Hematopoietic multipotent progenitor cell treated with erythropoietin and hydrocortisone succinate and interleukin-3 and kit ligand, for 4 days (in vitro differentiated cells): ENCODE measurements at places on chromosomes 1 and 21.
A peak's percentile ranks its signal among the peaks of the same experiment; 100 is the strongest.

- DNase-seq, result peak; percentile 87
Measured at GRCh38 chr1:176073524-176074157, 133.4 kb downstream of the COP1 start.

DNA sequence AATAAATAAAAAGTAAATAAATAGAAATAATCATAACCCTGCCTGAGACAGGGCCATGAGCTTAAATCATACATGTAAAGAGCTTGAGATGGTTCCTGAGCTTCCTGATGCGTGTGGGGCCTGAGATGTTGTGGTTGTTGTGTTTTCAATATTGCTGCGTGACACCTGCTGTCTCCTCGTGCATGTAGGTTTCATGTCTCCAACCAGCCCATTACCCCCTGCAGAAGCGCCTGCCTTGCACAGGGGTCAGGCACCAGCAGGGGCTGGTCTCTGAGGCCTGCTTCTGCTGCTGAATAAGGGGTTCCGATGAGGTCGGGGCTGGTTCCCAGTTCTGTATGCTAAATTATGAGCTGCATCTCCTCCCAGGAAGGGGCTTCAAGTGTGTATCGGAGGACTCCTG, 15.9 kb downstream of the UMODL1 start:
- no peak for DNase-seq

DNA sequence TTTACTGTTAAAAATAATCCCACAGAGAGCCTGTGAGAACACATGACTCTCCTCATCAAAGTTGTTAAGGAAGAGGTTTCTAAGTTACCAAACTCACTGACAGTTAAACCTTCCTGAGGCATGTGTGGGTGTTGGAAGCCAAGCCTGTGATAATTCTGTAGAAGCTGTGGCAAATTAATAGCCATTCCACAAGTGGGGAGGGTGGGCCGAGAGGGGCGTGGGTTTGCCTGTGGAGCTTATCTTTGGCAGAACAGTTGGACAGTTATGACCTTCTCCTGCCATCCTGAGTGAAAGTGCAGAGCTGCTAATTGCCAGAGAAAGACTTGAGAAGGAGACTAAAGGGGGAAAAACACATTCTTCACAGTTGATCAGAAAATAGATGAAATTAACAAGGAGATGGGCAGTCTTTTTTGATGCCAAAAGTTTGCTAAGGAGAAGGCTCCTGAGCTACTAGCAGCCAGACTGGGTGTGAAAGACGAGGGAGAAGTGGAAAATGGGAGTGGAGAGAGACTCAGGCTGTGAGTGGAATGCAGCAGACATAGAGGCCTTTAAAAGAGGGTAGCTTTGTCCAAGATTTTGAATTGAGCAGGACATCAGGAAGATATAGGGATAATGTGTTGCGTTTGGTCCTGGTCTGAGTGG, 1.6 kb upstream of the PLA2G2C start:
- peak; percentile 76 for DNase-seq

GRCh38 chr1:211632808-211633523, 42.5 kb downstream of the NEK2 start:
- peak; percentile 43 for DNase-seq

- DNase-seq, result peak; percentile 56
Measured at GRCh38 chr1:15168479-15168878, 14.9 kb downstream of the TMEM51 start.

- peak; percentile 71 for DNase-seq
Measured at GRCh38 chr1:26121854-26122773, 10.5 kb downstream of the PDIK1L start.

GRCh38 chr1:91173346-91173890, 151.6 kb upstream of the ZNF644 start:
- DNase-seq, result no peak

- no peak for DNase-seq
Measured at GRCh38 chr1:56992318-56993125, 26.7 kb upstream of the C8B start.

- peak; percentile 23 for DNase-seq
Measured at GRCh38 chr1:229664133-229664689, 38.2 kb downstream of the URB2 start.

DNA sequence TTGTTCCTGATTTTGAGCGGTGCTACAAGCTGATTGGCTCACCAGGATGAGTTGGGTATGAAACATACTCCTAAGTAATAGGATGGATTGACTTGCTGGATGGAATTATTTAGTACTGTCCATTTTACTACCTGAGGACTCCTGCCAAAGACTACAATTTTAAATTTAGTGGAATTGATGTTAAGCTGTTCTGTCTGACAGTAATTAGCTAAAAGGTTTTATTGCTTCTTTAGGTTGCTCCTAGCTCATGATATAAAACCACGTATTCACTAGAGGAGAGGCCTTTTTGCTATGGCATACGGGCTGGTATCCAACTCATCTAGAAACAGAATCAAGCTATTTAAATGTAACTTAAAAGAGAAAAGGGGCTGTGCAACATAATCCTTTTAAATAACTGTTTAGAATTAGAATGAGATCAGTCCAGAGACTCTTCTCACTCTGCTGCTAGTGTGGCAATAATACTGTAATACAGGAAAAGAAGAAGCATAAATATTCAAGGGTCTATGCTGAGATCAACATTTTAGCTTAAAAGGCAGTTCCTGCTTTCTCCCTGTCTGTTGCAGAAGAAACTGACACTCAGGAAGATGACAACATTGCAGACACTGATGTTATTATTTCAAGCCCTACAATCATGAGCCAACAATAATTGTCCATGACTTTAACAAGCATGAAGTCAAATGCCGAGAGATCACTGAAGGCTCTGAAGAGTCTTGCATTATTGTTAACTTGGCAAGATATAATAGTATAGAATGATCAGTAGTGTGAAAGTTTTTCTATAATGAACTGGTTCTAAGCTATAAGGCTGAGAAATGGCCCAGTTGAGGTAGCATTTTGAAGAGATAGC, 258.7 kb upstream of the ADGRL4 start:
- no peak for DNase-seq

DNA sequence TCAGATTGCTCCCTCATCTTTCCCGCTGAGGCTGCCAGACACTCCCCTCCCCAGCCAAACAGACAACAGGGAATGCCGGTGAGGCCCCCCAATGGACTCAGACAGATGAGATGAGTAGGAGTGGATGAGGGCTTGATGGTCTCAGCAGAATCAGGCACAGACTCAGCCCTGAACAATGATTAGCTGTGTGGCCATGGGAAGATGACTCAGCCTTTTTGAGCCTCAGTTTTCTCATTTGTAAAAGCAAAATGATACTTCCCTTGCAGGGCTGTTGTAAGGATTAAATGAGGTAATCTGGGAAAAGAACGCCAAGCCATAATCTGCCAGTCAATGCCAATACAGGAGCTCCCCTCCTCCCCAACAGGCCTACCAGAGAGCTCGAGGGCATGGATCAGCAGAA, 12.4 kb downstream of the C1orf198 start:
- no peak for DNase-seq

DNA sequence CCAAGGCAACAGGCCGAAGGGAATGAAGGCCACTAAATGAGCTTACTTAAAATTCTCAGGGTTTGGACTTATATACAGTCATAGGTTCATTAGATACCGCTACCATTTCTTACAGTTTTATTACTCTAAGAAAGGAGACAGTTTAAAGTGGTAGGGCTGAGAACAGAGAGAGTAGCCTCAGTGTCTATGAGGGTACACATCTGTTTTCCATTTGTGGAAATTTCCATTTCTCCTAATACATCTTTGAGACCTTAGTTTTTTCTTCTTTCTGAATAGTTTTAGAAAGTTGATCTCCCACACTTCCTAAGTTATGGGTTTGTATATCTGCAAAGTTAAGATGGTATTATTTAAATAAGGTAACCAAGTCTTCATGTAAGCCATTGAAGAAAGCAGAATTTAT, 1279.1 kb downstream of the NCAM2 start:
- DNase-seq, result no peak

GRCh38 chr21:35333831-35334618, 284.9 kb upstream of the RUNX1 start:
- DNase-seq, result peak; percentile 80

GRCh38 chr1:181174861-181175260, 86.4 kb downstream of the IER5 start:
- no peak for DNase-seq

- DNase-seq, result no peak
Measured at GRCh38 chr21:39658066-39658465, 45.3 kb downstream of the B3GALT5 start.

GRCh38 chr1:204971517-204972336, 71.3 kb upstream of the CNTN2 start:
- DNase-seq, result peak; percentile 85

DNA sequence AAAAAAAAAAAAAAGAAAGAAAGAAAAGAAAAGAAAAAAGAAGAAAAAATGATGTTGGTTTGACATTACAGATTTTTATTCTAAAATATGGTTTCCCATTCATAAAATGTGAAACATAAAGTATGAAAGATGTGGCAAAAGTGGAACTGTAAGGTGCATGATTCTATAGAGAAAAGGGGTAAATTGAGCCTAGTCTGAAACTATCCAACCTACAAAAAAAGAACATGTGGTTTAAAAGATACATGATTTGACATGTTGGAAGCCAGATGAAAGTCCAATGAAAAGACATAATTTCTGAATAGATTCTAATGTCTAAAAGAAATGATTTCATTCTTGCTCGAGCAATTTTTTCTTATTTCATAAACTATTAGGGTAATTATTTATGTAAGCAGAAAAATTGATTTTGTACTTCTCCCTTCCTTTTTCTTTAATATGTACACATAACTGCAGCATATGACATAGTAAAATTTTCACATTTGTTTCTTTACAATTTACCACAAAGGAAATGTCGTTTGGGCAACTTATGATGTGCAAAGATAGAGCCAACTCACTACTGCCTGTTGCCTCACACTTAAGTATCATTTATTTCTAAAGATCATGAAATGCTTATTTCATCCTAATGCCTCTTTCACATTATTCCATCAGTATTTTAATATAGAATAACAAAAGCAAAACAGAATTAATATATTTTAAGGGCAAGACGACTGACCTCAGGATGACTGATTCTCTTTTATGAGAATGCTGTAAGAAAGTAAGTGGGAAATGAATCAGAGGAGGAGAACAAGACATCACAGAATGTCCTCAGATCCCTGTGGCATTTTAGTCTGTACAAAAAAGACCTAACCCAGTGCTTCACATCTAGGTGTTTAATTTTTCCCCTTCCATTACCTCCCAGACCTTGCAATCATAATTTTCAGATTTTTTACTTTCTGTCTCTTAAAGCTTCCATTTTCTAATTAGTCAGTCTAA, 165.8 kb upstream of the HMCN1 start:
- peak; percentile 77 for DNase-seq

DNA sequence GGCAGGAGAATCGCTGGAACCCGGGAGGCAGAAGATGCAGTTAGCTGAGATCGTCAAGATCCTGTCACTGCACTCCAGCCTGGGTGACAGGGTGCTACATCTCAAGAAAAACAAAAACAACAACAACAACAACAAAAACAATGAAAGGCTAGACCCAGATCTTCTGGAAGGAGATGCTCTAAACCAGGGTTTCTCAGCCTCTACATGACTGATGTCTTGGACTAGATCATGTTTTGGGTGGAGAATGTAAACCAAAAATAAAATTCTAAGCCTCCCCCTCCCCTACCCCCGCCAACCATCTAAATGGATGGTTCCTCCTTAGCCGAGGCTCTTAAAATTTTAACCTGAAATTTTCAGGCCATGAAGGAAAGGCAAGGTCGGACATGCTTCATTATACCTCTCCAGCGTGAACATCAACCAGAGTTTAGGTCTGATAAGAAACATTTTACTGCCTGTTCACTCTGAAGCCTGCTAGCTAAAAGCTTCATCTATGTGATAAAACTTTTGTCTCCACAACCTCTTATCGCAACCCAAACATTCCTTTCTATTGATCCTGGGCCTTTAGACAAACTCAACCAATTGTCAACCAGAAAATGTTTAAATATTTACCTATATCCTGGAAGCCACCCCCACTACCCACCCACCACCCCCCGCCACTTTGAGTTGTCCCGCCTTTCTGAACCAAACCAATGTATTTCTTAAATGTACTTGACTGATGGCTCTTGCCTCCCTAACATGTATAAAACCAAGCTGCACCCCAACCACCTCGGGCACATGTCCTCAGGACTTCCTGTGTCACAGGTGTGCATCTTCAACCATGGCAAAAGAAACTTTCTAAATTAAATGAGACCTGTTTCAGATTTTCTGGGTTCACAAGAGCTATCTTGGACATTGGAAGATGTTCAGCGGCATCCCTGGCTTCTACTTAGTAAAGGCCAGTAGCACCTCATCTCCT, 1.9 kb upstream of the CAPN2 start:
- peak; percentile 19 for DNase-seq

DNA sequence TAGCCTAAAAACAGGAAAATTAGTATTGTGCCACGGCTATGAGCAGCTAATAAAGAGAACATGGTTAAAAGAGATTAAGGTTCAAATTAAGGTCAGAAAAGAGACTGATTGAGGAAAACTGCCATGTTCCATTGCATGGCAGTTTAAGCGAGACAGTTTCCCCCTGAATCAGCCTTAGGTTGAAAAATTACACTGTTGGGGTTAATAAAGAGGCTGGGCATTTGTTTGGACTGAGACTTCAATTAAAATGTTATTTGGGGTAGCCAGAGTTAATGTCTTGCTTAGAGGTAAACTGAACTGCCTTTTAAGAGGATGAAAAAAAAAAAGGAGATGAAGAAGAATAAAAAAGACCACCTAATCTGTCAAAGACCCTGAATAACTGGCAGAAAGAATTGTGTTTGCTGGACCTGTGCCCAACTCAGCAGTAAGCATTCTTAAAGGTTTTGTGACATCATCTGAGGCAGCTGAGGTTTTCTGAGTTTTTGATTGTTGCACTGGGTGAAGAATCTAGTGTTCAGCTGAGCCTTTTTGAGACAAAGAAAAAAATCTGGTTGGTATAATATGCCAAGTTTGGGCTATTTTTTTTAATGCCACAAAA, 17.7 kb upstream of the PROX1 start:
- DNase-seq, result no peak

GRCh38 chr1:46203738-46204405, 738 bp downstream of the LURAP1 start:
- DNase-seq, result no peak

DNA sequence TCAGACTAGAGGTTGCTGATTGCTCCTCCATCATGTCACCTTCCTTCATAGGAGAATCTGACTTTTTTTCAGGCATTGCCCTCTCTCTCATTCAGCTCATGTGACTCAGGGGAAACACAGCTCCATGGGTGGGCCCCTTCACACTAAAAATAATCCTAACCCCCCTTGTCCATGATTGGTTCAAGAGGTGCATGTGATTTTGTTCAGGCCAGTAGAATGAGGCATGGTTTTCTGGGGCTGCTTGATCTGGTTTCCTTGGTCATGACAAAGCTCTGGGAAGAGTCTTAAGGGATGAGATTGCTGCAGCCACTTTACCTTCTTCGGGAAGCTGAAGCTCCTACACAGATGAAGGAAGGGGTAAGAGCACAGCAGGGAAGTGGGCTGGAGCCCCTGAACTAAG, 56.3 kb downstream of the SPAG17 start:
- no peak for DNase-seq

GRCh38 chr1:34037856-34038255, 127.2 kb downstream of the CSMD2 start:
- DNase-seq, result no peak

GRCh38 chr1:17915511-17916197, 160.5 kb downstream of the ACTL8 start:
- DNase-seq, result no peak

- peak; percentile 9 for DNase-seq
Measured at GRCh38 chr1:57623039-57623790, 199.4 kb upstream of the DAB1 start.
